ENCODE measurements at places on chromosomes 6 and 20. TPM values are rescaled to one million over a fixed set of nuclear protein-coding genes. Genes with fewer than 3 reads are reported as not detected.

SAMD5 gene
- 0.64 TPM for total RNA-seq

SRSF12 gene
- 0.14 TPM for total RNA-seq

PRRT1 gene
- 0.70 TPM for total RNA-seq

DSP gene
- 278 TPM for total RNA-seq

TOMM6 gene
- total RNA-seq: 186 TPM

SLC22A16 gene
- total RNA-seq: 2.2 TPM

SNRPB2 gene
- 20.2 TPM for total RNA-seq

WFDC12 gene
- total RNA-seq: not detected

HTR1E gene
- total RNA-seq: not detected

GPR6 gene
- total RNA-seq: not detected

KIAA1755 gene
- 2.7 TPM for total RNA-seq

Data from heart left ventricle (tissue), 16 donors.